Central memory CD4-positive, alpha-beta T cell (primary cell): ENCODE measurements at places on chromosomes 3 and 15.

DNA sequence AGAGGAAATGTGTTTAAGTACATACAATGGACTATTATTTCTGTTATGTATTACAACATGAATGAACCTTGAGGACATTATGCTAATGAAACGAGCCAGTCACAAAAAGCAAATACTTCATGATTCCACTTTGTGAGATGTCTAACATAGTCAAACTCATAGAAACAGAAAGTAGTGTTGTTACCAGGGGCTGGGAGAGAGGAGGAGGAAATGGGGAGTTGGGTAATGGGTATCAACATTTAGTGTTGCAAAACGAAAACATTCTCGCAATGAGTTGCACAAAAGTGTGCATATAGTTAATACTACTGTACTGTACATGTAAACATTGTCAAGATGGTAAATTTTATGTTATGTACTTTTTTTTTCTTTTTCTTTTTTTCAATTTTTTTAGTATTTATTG, 194.3 kb downstream of the IL5RA start:
- DNase-seq = no peak

- no peak for DNase-seq
These were observed 15.3 kb downstream of the DNAJC13 start for GRCh38 chr3:132432639-132433038.

GRCh38 chr3:30201715-30202114, 404.7 kb upstream of the TGFBR2 start:
- no peak for DNase-seq

DNA sequence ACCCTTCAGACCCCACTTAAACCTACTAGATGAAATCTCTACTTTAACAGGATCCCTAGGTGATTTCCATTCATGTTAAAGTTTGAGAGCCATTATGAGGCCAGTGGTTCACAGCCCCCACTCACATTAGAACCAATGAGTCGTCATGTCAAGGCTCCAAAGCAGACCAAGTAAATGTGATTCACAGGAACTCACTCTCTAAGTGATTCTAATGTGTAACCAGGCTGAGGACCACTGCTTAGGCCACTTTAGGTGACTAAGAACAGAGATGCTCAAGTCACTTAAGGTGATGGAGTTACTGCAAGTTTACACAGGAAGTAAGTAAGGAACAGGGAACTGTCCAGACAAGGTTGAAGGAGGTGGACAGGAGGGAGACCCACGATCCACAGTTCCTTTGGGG, 7.7 kb downstream of the GALNT15 start:
- DNase-seq = no peak
